ENCODE measurements at places on chromosomes 7 and 10.

DNA sequence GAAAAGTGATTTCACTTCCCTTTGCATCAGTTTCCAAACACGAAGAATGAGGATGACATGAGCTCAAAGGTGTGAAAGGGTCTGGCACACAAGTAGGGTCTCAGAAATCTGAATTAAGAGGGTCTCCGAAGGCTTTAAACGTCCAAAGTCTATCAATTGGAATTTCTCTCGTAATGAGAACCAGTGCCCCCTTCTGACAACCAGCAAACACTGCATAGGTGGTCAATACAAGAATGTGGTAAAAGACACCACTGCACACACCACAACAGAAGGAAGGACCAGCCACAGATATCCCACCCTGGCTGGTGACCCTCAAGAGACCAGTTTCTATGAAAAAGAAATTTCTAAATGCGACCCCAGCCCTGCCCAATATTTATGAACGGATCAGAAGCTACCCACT is 78.1 kb downstream of the CALN1 start:
- DNase-seq, result no peak

DNA sequence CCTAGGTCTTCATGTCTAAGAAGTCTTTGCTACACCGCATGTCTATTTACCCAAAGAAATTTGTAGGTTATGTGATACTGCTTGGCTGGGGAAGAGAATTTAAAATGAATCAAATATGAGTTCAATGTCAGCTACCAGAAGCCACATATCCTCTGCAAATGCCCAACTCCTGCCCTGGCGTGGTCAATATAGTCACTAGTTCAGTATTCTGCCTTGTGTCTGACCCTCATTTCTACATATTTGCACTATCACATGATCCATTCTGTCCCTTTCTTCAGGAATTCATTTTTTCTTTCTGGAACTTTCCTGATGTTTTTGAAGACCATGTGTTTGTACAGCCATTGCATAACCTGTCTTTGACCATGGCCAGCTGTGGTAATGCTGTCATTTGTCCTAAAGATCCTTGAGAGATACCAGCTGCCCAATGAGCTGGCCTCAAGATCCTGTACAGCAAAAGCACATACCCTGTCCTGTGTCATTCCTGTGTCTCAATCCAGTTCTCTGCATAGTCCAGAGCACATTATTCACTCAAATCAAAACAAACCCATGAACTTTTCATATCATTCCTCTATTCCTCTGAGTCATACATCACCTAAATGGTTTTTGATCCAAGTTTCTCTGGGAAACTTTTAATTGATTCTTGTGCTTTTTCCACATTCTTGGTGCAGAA is 524.5 kb downstream of the PARD3 start:
- no peak for DNase-seq

- no peak for DNase-seq
Observed at GRCh38 chr10:102639537-102639936, 4.7 kb upstream of the TRIM8 start.

- no peak for DNase-seq
Observed at GRCh38 chr10:102554531-102554930, 50.8 kb downstream of the SUFU start.
